Hepatocyte (in vitro differentiated cells): ENCODE measurements at places on chromosomes 4 and X. TPM values are rescaled to one million over a fixed set of nuclear protein-coding genes. Genes with fewer than 3 reads are reported as not detected.
A peak's percentile ranks its signal among the peaks of the same experiment; 100 is the strongest.

- no peak for DNase-seq
Measured at GRCh38 chr4:116603096-116603495, 482.3 kb downstream of the TRAM1L1 start.

- no peak for DNase-seq
Measured at GRCh38 chr4:76569225-76569624, 134.2 kb downstream of the SHROOM3 start.

MAGEA12 gene
- not detected in 2 replicates for polyA plus RNA-seq

DNA sequence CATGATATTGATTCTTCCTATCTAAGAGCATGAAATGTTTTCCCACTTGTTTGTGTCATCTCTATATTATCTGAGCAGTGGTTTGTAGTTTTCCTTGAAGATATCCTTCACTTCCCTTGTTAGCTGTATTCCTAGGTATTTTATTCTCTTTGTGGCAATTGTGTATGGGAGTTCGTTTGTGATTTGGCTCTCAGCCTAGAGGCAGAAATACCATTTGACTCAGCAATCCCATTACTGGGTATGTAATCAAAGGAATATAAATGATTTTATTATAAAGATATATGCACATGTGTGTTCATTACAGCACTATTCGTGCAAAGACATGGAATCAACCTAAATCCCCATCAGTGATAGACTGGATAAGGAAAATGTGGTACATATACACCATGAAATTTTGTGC is 172.7 kb upstream of the IL15 start:
- DNase-seq: no peak

ALPK1 gene
- 6.2 and 7.1 TPM in 2 replicates for polyA plus RNA-seq

GRCh38 chrX:262381-262909 is 18.7 kb upstream of the PLCXD1 start:
- DNase-seq: peak; percentile 41

DNA sequence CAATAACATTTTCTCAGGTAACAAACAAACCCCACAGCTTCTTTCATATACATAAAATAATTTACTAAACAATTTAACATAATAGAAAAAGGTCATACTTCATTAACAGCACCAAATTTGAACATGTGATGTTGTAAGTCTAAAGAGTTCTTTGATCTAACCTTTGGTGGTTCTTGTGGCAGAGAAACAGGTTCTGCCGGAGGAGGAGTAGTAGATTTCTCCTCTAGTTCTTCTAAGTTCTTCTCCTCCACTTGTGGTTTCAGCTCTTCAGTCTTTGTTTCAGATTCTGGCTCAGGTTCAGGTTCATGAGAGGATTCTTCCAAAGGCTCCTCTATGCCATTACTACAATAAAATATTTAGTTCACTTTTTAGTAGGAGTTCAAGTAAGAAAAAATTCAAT is 18.3 kb downstream of the G3BP2 start:
- no peak for DNase-seq

GRCh38 chr4:184345573-184345922 is 127.9 kb upstream of the ENPP6 start:
- no peak for DNase-seq

GRCh38 chr4:174856926-174857800 is 28.1 kb upstream of the GLRA3 start:
- DNase-seq: no peak

DNA sequence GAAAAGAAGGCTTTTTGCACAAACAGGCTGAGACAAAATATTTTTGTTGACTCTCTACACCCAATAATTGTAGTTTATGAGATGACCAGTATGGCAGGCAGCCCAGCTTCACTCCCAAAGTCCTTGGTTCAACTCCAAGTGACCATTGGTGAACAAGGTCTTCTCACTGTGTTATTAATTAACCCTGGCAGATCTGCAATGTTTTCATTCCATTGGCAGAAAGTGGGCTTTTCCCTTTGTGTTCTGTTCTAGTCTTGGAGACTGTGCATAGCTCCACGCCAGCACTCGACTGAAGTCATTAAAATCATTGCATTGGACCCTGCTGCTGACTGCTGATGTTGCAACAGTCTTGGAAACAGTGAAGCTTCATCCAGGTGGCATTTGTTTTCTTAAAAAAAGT is 277.3 kb upstream of the HAND2 start:
- no peak for DNase-seq

SLC25A6 gene
- polyA plus RNA-seq: 354 and 364 TPM in 2 replicates

DNA sequence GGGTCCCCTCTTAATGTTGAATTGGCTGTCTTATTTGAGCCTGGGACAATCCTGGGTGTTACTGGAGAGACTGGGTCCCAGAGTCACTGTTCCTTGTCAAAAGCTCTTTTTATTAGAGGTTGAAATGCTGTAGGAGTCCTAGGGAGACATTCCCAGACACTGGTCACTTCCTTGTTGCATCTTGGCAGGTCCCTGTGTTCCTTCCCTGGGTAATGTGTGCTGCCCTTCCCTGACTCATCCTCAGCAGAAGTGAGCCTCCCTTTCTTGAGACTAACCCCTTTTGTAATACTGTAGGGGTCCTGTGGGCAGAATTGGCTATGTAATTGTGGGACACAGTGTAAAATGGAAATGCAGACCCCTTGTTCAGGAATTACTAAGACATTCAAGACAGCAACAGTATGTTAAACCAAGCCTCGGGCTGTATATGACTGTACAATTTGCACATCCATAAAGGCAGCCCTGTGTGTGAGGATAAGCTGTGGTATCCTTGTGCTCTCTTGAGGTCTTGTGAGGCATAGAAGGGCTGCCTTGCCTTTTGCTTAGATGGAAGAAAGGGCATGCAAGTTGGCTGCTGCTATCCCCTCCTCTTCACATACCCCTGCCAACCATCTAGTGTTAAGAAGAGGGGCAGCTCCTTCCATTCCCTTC is 53.5 kb downstream of the DCLK2 start:
- no peak for DNase-seq
